ENCODE measurements at places on chromosomes 16 and 17.

DNA sequence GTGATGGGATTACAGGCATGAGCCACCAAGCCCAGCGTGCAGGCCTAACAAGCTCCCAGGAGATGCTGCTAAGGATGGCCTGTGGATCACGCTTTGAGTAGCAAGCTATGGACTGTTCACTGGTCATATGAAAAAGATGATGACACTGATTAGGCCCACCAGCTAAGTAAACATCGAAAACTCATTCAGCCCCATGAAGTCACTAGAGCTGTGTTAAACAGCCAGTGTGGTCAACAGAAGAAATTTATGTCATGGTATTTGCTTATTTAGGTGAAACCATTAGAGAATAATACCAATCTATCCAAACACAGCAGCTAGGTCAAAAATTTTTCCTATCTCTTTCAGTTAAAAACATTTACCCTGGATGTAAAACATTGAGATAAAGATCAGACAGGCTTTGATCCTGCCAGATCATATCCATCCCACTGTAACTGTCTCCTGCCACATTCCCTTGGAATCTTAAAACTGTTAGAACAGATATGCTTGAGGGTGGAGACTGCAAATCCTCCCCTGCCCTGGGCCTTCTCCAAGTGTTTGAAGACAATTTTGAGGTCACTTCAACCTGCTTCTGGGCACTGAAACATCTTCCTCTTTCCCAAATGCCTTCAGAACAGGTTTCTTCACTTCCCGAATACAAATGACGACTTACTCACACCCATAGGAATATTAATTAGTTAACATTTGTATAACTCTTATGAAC is 30.9 kb downstream of the HOXB1 start:
- no peak for DNase-seq

DNA sequence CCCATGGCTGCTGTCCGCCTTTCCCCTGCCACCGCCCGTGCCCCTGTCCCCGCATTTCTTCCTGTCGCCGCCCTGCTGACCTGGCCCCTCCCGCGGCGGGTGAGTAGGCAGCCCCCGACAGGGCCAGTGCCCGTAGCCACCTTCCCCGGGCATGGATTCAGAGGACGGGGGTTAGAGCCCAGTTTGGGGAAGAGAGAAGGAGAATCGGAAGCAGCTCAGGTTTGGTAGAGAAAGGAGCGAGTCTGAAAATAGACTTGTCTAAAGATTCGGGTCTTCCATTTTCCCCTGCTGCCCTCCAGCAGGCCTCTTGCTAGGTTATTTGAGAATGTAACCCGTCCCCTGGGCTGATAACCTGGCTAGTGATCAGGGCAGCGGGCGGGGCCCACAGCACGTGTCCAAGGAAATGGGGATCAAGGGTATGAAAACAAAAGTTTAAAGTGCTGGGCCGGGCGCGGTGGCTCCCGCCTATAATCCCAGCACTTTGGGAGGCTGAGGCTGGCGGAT is 7.9 kb upstream of the CLDN9 start:
- no peak for DNase-seq

- no peak for DNase-seq
Measured at GRCh38 chr17:957856-958421, 21.6 kb downstream of the NXN start.

GRCh38 chr16:86034421-86034919 is 135.5 kb downstream of the IRF8 start:
- no peak for DNase-seq

DNA sequence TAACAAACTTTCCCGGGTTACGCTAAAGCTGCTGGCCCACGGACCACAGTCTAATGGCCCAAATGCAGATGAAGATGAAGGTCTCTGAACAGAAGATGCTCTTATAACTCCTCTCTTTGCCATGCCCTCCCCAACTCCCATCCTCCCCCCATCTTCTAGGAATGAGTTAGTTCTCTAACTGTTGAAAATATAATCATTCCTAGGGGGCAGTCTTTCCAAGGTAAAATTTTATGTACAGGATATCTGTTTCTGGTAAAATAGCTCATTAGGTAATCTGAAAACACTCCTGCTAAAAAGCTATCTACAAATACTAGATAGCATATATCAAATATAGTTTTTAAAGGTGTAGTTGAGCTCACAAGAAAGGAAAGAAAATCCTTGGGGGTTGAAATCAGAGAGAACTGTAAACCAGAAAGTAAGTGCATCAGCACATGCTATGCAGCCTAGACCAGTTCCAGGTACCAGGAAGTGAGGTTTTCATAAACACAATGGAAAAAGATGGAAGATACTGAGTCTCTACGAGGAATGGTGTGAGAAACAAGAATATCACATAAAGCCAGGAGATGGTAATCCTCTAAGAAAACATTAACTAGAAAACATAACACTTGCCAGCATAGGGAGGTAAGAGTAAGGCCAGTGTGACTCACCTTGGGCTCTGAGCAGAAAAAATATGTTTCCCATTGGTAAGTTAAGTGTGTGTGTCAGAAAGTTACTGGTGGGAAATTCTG is 38.1 kb downstream of the CMC2 start:
- DNase-seq, result no peak

- no peak for DNase-seq
Measured at GRCh38 chr16:20612551-20613480, 36.6 kb upstream of the ACSM2B start.

- DNase-seq, result no peak
Measured at GRCh38 chr17:58153046-58153445, 4.9 kb downstream of the OR4D1 start.

GRCh38 chr16:53821957-53822625 is 118.1 kb downstream of the FTO start:
- DNase-seq, result no peak

- DNase-seq, result no peak
Measured at GRCh38 chr16:27025581-27025980, 41.1 kb upstream of the C16orf82 start.

DNA sequence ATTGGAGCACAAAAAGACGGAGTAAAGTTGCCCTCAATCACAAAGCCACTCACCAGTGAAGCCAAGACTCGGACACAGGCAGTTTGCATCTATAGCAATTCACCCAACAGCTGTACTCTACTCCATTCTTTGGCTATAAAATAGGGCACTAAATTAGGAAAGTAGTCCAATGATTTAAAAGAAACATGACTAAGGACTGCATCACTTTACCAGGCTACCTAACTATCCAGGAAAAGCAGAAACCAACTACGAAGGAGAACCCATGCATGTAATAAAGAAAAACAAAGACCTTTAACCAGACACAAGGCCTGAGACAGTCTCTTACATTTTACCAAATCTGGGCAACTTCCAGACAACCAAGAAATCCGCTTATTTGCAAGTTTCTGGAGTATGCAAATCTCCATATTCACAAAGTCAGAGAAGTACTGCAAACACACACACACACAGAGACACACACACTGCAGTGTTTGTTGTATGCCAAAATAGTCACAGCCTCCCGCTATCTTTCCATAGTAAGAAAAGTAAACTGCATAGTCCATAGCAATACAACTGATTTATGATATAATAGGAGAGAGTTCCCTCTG is 59.8 kb downstream of the CDH11 start:
- DNase-seq, result no peak

DNA sequence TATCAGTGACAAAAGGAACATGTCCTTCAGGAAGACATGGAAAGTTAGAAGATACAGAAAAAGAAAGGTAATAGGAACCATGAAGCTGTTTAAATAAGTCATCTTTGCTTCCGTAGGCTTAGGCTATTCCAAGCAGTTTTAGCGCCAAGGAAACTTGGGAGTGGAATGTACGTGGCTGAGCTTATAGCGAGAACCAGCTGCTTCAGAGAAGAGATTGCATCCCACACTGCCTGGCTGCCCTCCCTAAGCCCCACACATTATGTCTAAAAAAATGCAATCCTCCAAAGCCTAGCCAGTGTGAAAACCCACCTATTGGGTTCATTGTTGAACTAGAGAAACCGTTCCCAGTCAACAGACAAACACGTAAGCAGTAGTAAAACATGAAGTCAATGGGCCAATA is 149.9 kb downstream of the SLC39A11 start:
- no peak for DNase-seq

DNA sequence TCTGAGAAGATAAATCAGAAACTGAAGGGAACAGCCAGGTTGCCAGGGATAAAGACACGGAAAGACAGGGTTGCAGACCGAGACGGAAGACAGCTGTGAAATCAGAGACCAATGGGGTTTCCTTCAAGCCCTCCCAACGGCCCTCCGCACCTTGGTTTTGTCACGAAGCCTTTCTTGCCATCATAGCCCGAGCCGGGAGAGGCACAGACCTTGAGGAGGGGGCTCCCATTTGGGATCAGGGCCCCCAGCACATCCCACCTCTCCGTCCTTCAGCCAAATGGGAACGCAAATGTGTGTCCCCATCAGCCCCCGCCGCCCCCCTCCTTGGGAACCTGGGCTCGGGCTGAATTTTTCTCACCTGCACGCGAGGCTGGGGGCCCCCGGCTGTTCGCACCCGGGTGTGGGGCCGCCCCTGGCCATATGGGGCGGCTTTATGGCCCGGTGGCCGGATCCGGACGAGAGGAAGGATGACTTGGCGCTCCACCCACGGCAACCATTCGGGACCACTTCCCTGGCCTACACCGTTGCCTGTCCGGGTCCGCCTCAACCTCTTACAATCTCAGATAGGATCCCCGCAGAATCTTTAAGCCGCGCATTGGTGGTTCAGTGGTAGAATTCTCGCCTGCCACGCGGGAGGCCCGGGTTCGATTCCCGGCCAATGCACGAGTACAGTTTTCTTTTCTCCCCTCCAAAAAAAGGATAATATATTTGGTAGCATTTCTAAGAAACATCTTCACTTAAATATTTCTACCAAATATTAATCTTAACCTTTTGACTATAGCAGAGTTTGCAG is 1.4 kb upstream of the HES7 start:
- peak; percentile 95 for DNase-seq

GRCh38 chr16:3734758-3735221 is 17.5 kb upstream of the TRAP1 start:
- no peak for DNase-seq

- no peak for DNase-seq
Measured at GRCh38 chr17:76691379-76692191, 19.2 kb downstream of the MXRA7 start.

- DNase-seq, result no peak
Measured at GRCh38 chr17:64066716-64067115, 46.3 kb upstream of the ICAM2 start.

DNA sequence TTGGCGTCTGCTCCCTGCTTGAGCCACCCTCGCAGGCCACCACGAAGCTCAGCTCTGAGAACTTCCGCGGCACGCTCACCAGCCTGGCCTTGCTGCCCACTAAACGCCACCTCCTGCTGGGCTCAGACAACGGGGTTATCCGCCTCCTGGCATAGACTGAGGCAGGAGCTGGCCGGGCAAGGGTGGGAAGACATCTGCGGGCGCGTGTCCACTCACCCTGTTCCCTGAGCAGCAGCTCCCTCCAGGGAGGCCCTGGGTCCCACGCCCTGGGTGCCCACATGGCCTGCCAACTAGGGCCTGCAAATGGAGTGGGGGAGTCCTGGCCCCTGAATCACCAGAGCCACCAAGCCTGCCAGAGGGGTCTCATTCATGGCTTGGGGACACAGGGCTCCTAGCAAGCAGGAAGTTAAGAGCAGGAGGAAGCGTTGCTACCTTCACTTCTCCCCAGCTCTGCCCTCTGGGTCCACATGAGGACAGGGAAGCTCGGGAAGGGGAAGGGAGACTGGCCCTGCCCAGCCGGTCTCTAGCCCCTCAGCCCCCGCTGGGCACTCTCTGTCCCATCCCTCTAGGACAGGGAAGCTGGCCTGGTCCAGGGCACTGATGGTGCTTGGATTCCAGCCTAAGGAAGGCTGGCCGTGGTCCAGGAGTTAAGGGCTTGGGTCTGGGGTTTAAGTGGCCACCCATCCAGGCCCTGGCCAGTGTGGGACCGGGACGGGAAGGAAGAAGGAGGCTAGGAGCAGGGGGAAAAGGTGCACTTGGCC is 5.0 kb upstream of the SERPINF2 start:
- no peak for DNase-seq

DNA sequence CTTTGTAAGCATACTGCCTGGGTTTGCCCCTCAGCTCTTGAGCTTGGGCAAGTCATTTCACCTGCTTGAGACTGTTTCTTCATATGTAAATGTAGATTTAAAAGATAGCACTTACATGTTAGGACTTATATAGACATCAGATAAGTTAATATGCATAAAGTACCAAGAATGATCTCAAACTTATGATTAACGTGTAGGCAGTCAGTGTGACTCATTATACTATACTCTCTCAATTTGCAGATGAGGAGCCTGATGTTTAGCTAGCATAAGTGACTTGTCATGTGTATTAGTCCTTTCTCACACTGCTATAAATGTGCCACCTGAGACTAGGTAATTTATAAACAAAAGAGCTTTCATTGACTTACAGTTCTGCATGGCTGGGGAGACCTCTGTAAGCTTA is 690.5 kb downstream of the KCNJ2 start:
- DNase-seq, result no peak

GRCh38 chr17:64085650-64086005 is 44.3 kb downstream of the ERN1 start:
- no peak for DNase-seq

GRCh38 chr16:3655030-3655395 is 522 bp downstream of the DNASE1 start:
- DNase-seq, result no peak

GRCh38 chr16:78460428-78460827 is 361.0 kb downstream of the WWOX start:
- DNase-seq, result no peak

DNA sequence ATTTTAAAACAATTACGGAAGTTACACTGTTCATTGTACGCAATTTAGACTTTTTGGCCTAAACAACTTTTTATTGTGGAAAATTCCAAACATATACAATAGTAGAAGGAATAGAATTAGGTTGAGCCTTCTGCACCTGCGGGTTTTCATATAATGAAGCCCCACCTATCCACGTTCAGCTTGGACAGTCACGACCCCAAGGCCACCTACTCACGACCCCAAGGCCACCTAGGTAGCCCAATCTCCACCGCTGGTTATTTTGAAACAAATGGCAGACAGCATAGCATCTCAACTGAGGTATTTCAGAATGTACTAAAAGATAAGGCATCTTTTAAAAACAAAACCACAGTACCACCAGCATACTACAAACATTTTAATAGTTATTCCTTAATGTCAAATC is 631 bp downstream of the NLRC5 start:
- DNase-seq, result no peak

DNA sequence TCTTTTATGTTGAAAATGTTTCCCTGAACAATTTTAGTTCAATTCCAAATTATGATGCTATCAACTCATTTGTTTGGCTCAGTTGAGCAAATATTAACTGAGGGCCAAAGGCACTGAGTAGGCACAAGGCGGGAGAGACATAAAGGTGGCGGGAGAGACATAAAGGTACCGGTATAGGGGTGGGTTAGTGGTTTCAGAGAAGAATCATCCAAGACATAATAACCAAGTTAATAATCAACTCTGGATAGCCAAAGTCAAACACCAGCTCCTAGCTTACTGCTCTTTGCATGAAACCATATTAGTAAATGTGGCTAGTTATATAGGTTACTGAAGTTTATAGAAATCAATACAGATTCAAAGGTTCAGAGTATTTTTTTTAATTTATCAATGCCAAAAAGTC is 91.7 kb downstream of the RPGRIP1L start:
- DNase-seq, result no peak
